ENCODE measurements at places on chromosomes 1 and 21.

DNA sequence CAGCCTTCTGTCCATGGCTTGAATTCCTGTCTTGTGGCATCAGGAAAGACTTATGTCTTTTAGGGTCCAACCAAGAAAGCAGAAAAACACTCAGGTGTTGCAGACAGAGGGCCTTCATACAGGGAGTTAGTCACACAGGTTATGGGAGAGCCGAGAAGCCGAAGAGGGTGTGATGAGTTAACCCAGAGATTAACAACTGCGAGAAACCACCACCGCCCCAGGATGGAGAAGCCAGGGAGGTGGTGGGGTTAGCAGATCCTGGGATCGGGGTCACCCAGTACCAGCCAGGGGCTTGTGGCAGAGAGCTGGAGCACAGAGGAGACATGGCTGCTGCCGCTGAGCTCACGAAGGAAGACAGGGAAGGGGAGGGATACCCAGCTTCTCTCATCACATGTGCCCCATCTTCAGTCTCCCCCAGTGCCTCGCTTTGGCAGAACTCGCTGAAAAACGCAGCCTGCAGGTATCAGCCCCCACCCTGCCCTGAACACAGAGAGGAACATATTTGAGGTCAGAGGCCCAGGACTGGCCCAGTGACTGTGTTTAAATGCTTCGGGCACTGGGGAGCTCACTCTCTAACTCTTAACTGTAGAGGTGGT is 58.7 kb downstream of the RUNX3 start:
- DNase-seq = no peak

GRCh38 chr1:116988248-116988647 is 13.3 kb upstream of the CD101 start:
- no peak for DNase-seq

DNA sequence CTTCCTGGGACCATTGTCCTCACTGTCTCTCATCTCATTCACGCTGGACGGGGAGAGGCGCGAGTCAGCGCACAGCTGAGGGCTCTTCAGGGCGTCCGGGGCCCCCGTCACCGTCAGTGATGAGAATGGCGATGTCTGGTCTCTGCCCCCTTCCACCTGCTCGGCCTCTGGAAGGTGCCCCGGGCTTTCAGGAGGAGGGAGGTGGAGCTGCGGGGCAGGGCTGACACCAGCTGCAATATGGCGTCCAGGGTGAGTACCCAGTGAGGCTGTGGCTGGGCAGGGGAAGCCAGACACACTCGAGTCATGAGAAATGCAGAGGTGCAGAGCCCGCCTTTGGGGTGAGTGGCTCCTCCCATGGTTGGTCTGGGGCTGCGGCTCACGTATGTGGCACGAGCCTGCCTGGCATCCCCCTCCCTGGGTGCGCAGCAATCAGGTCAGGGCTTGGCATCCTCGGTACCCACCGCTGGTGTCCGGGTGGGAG is 15.1 kb downstream of the MORN1 start:
- no peak for DNase-seq

DNA sequence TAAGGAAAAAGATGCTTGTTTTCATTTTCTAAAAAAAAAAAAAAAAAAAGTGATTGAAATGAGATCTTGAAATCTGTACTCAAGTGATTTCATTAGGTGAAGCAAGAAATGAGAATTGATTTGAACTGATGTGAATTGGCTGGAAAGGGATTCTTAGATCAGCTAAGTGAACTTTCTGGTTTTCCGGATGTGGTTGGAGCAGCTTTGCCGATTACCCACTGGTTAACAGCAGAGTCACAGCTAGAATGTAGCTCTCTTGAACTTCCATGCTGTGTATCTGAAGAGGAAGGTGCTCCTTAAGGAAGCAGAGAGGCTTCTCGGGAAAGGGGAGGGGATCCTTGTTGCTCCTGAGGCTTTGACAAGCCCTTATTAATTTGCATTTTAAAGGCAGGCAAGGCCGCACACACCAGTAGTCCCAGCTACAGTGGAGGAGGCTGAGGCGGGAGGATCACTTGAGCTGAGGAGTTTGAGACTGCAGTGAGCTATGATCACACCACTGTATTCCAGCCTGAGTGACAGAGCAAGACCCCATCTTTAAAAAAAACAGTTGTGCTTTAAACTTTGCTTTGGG is 28.7 kb upstream of the PWP2 start:
- DNase-seq = no peak

GRCh38 chr21:31788581-31788980 is 56.7 kb upstream of the SCAF4 start:
- DNase-seq = no peak

DNA sequence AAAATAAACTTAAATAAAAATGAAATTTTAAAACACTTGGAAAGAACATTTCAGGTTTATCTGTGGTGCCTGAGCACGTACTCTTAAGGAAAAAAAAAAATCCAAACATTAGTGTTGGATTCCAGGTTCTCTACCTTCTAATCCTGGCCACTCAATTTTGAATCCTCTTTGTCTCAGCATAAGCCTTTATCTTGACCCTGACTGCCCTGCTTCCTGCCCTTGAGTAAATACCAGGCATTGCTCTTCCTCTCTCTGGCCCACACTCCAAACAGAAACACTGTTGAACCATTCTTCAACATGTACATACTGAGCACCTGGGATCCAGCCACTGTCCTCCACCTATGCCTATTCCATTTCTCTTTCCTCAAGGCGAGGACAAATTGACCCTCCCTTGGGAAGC is 11.4 kb upstream of the VANGL1 start:
- no peak for DNase-seq

DNA sequence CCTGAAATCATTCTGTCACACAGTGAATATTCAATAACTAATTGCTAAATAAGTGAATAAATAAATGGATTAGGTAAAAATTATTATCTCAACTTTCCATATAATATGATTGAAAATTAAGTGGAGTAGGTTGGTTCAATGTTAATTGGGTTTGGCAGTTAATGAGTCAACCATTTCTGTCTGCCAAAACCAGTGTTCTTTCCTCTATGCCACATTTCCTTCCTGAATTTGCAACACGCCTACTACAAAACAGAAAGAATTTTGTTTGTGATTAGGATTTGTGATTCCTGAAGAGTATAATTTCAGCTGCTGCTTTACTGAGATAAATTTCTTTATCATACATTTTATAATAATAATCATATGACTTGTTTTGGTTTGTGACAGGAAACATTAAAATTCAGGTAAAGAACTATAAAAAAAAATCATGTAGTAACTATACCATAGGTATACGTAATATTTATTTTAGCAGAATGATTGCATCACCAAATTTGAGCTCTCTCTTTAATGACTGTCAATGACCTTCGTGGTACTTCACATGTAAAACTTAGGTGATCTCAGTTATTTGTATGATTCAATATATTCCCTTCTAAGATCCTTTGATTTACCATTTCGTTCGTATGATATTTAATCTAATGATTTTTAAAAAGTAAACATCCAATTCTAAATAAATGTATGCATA is 241.3 kb downstream of the KCNT2 start:
- no peak for DNase-seq

DNA sequence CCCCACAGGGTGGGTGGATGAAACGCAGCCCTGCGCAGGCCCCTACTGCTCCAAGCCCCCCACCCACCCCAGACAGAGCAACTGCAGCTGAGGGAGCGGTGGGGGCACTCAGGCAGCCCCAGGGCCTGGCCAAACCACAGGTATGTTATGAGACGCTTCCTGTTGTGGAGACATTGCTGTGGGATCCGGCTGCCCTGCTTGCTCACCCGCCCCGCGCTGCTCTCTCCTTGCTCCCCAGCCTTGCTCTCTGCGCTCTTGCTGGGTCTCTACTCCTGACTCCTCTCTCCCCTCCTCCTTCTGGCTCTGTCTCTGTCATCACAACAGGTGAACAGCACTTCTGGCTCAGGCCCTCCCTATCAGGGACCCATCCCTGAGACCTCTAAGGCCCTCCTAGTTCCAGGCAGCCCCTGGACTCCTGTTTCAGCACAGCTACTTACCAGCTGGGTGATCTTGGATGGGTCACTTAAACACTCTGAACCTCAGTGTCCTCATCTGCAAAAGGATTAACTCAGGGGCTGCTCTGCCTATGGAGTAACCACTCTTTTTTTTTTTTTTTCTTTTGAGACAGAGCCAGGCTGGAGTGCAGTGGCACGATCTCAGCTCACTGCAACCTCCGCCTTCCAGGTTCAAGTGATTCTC is 15.9 kb downstream of the COL8A2 start:
- peak; percentile 48 for DNase-seq

- DNase-seq = no peak
Measured at GRCh38 chr21:42651515-42652401, 1.7 kb upstream of the PDE9A start.

GRCh38 chr1:202254454-202255252 is 61.1 kb downstream of the LGR6 start:
- DNase-seq = no peak

DNA sequence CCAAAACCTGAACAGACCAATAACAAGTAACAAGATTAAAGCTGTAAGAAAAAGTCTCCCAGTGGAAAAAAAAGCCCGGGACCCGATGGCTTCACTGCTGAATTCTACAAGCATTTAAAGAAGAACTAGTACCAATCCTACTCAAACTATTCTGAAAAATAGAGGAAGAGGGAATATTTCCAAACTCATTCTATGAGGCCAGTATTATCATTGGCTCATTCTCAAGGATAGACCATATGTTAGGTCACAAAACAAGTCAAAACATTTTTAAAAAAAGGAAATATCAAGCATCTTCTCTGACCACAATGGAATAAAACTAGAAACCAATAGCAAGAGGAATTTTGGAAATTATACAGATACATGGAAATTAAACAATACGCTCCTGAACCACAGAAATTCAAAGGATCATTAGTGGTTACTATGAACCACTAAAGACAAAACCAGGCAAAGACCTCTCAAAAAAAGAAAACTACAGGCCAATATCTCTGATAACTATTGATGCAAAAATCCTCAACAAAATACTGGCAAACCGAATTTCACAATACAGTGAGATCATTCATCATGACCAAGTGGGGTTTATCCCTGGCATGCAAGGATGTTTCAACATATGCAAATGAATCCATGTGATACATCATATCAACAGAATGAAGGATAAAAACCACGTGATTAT is 13.9 kb upstream of the IL20 start:
- no peak for DNase-seq

GRCh38 chr1:55302972-55303371 is 87.8 kb upstream of the USP24 start:
- no peak for DNase-seq

GRCh38 chr1:223225061-223225460 is 82.0 kb upstream of the TLR5 start:
- DNase-seq = no peak
